ENCODE measurements at places on chromosomes 4 and X. TPM values are rescaled to one million over a fixed set of nuclear protein-coding genes. Genes with fewer than 3 reads are reported as not detected.

Gene MCF2
- total RNA-seq = 1.1 TPM

DNA sequence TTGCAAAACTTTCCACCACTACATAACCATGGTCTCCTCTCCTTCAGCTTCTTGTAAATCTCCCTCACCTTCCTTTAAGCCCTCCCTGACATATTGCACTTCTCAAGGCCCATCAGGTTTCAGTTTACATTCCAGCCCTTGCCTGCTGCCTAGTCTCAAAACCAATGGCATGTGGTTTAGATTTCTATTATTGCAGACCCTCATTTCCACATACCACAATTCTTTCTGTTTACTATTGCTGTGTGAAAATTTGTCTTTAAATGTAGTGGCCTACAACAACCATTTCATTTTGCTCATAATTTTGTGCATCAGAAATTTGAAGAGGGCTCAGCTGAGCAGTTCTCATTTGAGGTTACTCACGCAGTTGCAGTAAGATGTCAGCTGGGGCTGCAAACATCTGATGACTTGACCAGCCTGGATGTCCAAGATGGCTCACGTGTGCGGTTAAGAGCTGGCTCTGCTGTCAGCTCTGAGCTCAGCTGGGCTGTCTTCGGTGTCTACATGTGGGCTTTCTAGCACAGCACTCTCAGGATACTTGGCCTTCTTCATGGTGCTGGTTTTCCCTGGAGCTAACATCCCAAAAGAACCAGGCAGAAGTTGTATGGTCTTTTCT lies 29.9 kb upstream of the SOD3 start:
- H3K27me3 ChIP-seq = peaks cover 5% of the 10 kb centered on the region
- no peaks in the 10 kb centered on the region for H3K4me1 ChIP-seq
- no peak overlapping the region for H3K27ac ChIP-seq
- DNase-seq = no peak

GRCh38 chr4:2248044-2248780 lies 6.3 kb upstream of the HAUS3 start:
- peak; percentile 4 for DNase-seq
- H3K27ac ChIP-seq = no peak overlapping the region
- H3K27me3 ChIP-seq = no peaks in the 10 kb centered on the region
- H3K4me1 ChIP-seq = peaks cover 27% of the 10 kb centered on the region
- no peak overlapping the region for H3K4me3 ChIP-seq

Gene IGSF1
- not detected for total RNA-seq

DNA sequence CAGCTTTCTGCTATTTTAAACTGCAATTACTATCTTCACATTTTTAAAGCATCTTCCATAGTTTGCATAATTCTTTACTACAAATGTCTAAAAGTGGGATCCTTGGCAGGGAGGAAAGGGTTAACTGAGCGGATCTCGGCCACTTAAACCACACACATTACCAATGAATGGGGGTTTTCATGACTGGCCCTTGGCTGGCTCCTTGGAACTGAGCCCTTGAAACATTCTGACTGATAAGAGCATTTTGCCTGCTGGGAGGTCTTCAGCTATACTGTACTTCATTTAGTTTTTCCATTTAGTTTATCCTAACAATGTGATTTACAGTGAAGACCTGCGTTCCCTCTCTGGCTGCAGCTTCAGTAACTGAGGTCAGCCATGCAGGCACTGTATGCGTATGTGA lies 31.7 kb upstream of the MFAP3L start:
- H3K4me1 ChIP-seq = no peaks in the 10 kb centered on the region
- peaks cover 46% of the 10 kb centered on the region for H3K27me3 ChIP-seq
- H3K36me3 ChIP-seq = no peaks in the 10 kb centered on the region
- DNase-seq = no peak
- no peak overlapping the region for H3K27ac ChIP-seq

Gene CCDC149
- 0.75 TPM for total RNA-seq

Gene HERC5
- total RNA-seq = 19.7 TPM

Gene FGF13
- total RNA-seq = not detected

Gene GAGE13
- total RNA-seq = not detected

DNA sequence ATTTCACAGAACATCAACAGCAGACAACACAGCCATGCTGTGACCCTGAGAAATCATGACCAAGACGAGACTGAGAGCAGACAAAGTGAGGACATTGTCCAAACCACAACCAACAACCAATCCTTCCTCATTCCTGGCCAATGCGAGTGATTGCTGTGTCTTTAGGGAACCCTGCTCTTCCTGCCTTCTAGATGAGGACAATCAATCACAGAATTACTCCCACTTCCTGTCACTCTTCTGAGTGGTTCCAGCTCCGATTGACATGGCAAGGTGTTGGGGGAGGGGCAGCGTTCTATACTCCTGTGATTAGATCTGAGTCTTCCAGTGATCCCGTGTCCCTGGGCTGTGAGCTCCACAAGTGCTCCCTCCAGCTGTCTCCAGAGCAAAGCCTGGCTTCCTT lies 227.8 kb downstream of the STIM2 start:
- no peak for DNase-seq
- H3K4me3 ChIP-seq = no peak overlapping the region
- peaks cover 2% of the 10 kb centered on the region for H3K36me3 ChIP-seq
- H3K27ac ChIP-seq = no peak overlapping the region

GRCh38 chr4:55087009-55087912 lies 38.1 kb downstream of the KDR start:
- no peak overlapping the region for H3K27ac ChIP-seq
- H3K4me3 ChIP-seq = no peak overlapping the region
- H3K27me3 ChIP-seq = peaks cover 26% of the 10 kb centered on the region
- DNase-seq = no peak
- H3K36me3 ChIP-seq = no peaks in the 10 kb centered on the region

- H3K4me1 ChIP-seq = peaks cover 3% of the 10 kb centered on the region
- no peaks in the 10 kb centered on the region for H3K27me3 ChIP-seq
- H3K4me3 ChIP-seq = no peak overlapping the region
- no peak overlapping the region for H3K27ac ChIP-seq
- DNase-seq = no peak
- H3K36me3 ChIP-seq = peaks cover 2% of the 10 kb centered on the region
These were observed 10.6 kb downstream of the TLR6 start for GRCh38 chr4:38846015-38846414.

Gene SPANXA2
- total RNA-seq = not detected

Gene CHST7
- 6.6 TPM for total RNA-seq

- H3K4me3 ChIP-seq = no peak overlapping the region
- H3K36me3 ChIP-seq = no peaks in the 10 kb centered on the region
- no peak overlapping the region for H3K27ac ChIP-seq
- no peak for DNase-seq
- no peaks in the 10 kb centered on the region for H3K4me1 ChIP-seq
These were observed 6.3 kb downstream of the DCHS2 start for GRCh38 chr4:154485127-154485773.

- H3K27ac ChIP-seq = no peak overlapping the region
- H3K4me3 ChIP-seq = peak overlapping the region; percentile 90
- H3K27me3 ChIP-seq = no peaks in the 10 kb centered on the region
- H3K36me3 ChIP-seq = no peaks in the 10 kb centered on the region
- peaks cover 10% of the 10 kb centered on the region for H3K4me1 ChIP-seq
These were observed 445 bp downstream of the AP1S2 start for GRCh38 chrX:15854080-15854655.
